Stimulated activated CD4-positive, alpha-beta T cell treated with anti-CD3 and anti-CD28 coated beads, Interleukin-15, amount 100 ng/mL, for 48 hours (primary cell): ENCODE measurements at places on chromosomes 2 and 18.

DNA sequence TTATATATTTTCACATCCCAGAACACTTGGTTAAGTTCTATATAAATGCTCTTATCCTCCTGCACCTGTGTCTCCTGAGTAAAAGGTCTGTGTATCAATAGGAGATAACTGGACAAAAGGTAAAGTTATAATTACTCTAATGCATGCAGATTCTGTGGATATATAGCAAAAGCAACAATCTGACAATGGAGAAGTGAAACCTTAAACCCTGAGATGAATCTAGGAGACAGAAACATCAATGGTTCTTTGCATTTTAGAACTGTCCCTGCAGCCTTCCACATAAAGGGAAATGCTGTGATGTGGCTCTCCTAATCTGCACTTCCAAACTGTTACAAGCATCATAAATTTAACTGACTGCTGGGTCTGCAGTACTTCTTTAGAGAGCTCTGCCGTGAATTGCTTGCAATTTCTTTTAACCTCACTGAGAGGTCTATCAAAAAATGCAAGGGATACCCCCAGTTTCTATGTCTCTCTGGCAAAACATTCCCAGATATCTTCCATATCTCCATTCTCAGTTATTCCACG lies 42.8 kb upstream of the FSIP2 start:
- DNase-seq = no peak

GRCh38 chr2:241068136-241068941 lies 33.7 kb downstream of the MTERF4 start:
- DNase-seq = no peak

DNA sequence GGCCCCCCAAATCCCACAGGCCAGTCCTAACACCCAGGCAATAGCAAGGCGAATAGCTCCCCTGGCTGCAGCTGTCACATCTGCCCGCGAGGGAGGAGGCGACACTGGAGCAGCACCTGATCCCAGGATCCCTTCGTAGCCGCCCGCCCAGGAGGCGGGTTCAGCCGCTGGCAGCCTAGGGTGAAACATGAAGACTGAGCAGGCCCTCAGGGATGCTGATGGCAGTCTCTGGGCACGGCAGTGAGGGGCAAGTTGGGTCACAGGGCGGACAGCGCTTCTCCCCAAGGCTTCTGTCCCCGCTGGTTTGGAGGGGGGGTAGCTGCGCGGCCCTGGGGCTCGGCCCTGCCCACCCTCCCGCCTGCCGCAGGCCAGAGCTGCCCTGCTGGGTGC lies 1.9 kb downstream of the DNMT3A start:
- DNase-seq = no peak

DNA sequence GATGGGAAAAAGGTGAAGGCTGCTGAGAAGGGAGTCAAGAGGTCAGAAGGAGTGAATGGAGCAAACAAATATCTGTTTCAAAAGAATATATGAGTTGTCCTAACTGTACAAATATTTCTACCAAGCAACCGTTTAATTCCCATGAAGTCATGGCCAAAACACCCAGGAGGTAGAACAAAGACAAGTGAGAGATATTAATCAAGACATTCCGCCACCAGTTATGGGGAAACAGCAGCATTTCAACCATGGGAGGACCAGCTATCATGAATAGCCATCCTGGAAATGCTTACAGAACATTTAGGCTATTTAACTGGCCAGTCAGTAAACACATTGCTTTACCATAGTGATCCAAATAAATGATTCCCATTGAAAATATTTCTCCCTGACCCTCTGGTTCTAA lies 396.3 kb downstream of the IRS1 start:
- no peak for DNase-seq

DNA sequence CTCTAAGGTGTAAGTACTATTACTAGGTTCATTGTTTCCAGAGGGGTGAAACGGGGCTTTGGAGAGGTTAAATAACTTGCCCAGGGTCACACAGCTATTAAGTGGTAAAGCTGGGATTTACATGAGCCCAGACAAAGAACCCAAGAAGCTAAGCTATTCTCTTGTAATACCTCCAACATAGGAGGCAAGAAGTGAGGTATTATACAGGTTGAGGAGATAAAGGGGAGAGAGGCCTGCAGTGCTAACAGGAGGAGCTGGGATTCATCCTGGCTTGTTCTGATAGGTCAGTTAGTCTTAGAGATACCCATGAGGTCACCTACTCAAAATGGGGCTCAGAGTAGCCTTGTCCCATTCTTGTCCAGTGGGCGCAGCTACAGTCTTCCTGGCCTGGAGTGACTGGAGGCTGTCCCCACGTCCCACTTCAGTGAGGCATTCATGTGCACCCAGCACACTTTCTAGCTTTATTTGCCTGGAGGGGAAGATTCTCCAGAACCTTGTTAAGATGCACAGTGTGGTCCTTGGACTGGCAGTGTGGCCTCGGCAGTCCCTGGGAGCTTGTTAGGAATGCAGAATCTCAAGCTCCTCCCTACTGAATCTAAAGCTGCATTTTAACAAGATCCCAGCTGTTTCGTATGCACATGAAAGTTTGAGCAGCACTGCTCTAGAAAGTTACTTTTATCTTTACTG lies 63.5 kb downstream of the MEIS1 start:
- DNase-seq = no peak

DNA sequence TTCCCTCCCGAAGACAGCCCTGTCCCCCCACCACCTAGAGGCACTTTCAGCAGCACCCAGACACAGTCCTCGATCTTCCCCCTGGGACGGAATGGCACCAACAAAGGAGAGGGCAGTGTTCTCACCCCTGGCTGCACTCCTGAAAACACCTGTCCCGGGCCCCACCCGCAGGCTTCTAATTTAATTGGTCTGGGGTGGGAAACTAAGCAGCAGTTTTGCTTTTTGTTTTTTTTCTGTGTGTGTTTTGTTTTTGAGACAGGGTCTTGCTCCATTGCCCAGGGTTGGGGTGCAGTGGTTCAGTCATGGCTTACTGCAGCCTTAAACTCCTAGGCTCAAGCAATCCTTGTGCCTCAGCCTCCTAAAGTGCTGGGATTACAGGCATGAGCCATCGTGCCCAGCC lies 38.4 kb upstream of the REL start:
- no peak for DNase-seq

DNA sequence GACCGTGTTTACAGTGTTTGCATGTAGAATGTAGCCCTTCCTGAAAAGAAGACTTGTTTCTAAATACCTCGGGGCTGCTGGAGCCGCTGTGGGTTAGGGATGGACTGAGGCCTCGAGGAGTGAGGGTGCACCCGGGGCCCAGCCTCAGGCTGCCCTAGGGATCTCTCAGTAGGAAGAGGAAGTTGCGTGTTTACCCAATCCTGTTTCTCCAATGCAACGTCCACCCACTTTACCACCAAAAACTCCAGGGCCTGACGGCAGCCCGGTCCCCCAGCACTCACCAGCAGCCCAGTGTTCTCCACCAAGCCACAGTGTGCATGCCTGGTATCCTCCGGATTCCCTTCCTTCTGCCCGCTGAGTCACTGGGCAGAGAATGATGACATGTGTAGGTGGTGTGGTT lies 255.8 kb downstream of the GLI2 start:
- no peak for DNase-seq
